NCI-H1105 (cell line): ENCODE measurements at places on chromosomes 7 and 10.

- DNase-seq: no peak
Measured at GRCh38 chr7:146772601-146773000, 656.0 kb downstream of the CNTNAP2 start.

GRCh38 chr10:47406870-47407691, 23.0 kb upstream of the ZNF488 start:
- DNase-seq: no peak

- DNase-seq: no peak
Measured at GRCh38 chr7:73387221-73387828, 46.3 kb upstream of the FZD9 start.

DNA sequence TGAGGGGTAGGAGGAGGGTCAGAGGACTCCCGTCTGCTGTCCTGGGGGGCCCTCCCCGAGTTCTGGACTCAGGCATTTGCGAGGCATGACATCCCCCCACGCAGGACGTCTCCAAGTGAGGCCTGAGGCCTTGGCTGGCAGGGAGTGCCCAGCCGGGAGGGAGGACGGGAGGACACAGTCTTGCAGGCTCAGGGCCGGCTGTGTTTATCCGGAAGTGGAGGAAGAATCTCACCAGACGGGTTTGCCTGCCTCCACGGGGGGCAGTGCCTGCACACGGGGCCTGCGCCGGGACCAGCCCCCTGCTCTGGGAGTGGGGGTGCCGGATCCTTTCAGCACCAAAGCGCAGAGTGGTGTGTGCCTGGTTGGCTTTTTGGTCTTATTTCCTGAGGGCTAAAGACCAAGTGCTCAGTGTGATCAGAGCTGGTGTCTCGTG, 10.9 kb downstream of the PWWP2B start:
- DNase-seq: no peak

- no peak for DNase-seq
Measured at GRCh38 chr10:102112210-102112817, 7.9 kb downstream of the LDB1 start.

- DNase-seq: no peak
Measured at GRCh38 chr7:157153260-157153659, 14.5 kb downstream of the UBE3C start.

GRCh38 chr7:142379201-142379885, 121.5 kb upstream of the PRSS58 start:
- no peak for DNase-seq

DNA sequence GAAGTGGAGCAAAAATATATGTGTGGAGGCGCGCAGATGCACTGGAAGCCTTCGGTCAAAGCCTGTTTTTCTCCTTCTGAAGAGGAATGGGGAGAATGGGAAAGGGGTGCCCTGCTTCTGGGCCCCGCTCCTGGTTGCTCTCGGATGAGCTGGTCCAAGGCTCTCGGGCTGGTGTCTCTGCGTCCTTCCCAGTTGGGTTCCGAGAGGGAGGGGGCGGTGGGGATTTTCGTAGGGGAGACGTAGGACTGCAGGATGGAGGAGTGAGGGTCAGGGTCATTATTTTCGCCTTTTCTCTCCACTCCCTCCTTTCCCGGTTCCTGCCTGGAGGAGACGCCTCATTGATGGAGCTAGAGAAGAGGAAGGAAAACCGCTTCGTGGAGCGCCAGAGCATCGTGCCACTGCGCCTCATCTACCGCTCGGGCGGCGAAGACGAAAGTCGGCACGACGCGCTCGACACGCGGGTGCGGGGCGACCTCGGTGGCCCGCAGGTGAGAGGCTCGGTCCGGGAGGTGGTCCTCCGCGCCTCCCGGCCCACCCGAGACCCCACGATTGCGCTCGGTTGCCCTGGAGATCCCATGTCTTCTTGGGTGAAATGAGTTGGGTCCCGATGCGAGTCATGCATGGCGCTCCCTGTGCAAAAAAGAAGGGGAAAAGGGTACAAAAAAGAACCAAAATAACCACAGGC, 790 bp downstream of the ADAM22 start:
- DNase-seq: peak; percentile 45

DNA sequence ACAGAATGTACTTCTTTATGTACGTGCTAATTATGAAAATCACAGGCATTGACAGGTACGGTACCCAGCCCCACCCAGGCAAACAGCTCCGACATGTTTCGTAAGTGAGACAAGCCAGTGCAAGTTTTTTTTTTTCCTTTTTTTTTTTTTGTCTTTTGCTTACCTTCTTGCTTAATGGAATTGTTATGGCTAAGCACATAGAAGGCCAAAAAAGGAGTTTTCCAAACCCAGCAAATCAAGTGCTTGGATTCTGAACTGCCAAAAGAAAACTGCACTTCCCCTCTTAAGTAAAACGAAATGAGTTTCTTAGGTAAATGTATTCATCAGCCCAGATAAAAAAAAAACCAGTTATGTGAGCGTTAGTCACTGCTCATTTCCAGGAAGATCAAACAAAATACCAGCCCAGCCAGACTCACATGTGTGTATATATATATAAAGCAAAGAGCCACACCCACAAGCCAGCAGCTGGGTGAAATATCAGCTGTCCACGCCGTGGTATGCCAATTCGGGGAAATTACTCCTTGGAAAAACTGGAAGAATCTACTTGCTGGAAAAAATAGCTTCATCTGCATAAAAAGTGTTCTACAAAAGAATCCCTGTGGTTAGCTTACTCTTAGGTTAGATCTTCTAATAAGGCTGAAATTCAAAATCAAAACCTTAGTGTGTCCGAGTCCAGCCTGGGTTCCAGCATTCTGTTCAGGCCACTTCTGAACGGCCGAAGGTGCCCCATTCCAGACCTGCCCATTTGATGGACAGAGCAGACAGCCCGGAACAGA, 8.0 kb downstream of the KLF6 start:
- DNase-seq: no peak

DNA sequence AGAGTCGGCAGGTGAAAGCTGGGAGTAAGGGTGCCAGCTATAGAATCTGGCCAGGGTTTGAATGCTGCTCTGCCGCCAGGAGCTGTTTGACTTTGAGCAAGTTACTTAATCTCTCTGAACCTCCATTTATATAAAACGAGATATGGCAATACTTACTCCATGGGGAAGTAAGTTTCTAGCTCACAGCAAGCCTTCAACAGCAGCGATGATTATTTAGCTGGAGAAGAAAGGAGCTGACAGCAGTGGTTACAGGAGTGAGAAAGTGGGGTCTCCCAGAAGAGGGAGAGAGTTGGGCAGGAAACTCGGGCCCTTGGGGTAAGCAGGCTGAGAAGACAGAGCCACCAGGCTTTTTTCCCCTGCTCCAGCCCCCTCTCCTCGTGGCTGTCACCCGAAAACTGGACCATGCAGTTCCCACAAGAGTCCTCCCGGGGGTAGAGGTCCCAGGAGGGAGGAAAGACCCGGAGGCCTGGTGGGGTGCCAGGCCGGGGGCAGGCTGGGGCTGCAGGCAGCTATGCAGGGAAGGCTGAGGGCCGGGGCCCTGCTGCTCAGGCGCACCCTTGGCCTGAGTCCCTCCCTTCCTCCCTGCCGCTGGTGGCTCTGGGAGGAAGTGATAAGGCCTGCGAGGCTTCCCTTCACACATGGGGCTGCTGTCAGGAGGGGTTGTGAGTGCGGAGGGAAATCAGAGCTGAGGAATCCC, 3.5 kb downstream of the NOS3 start:
- DNase-seq: no peak

GRCh38 chr7:139854803-139855497, 25.9 kb downstream of the TBXAS1 start:
- no peak for DNase-seq

- DNase-seq: peak; percentile 48
Measured at GRCh38 chr7:130894146-130894908, 160.3 kb upstream of the KLF14 start.

DNA sequence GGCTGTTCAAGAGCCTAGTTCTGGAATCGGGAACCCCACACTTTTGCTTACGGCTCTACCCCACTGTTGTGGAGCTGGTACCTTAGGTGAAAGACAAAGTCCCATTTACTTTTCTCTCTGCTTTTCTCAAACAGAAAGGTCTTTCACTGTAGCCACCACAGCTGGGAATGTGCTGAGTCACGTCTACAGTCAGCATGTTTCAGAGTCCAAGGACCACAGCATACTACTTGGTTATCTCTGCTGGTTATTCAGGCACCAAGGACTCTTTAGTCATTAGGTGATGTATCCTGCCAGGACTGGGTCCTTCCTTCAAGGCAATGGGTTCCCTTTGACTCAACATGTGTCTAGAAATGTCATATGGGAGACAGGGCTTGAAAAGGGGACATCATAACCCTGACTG, 266.8 kb upstream of the STEAP1 start:
- no peak for DNase-seq
